Right ventricle myocardium superior (tissue), 1 donor: ENCODE measurements at places on chromosomes 1 and 21. TPM values are rescaled to one million over a fixed set of nuclear protein-coding genes. Genes with fewer than 3 reads are reported as not detected.

TRIM46 gene
- 0.08 TPM for total RNA-seq

WNT9A gene
- 0.59 TPM for total RNA-seq

BMP8A gene
- total RNA-seq = 0.30 TPM

PKLR gene
- not detected for total RNA-seq

LRRC71 gene
- total RNA-seq = not detected

FMN2 gene
- total RNA-seq = not detected

OBSCN gene
- 316 TPM for total RNA-seq

CLCA4 gene
- not detected for total RNA-seq

LCE3E gene
- not detected for total RNA-seq

ALG14 gene
- total RNA-seq = 2.9 TPM

- DNase-seq = no peak
Observed at GRCh38 chr1:51622455-51622913, 5.6 kb downstream of the OSBPL9 start.

DNA sequence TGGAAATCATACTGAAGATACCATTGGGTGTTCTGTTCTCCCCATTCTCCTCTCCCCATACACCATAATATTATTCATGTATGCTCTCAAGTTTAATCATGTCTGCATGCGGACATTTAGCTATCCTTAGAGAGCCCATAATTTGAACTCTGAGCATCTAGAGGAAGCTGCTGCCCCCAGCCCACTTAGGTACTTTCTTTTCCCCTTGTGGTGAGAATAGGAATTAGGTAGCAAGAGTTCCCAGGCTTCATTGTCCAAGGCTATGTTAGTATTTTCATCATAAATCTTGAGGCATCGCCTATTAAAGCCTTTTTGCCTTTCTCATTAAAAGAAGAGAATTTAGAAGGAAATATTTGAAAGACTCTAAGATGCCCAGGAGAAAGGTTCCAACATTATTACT, 96.3 kb downstream of the ROR1 start:
- DNase-seq = no peak

DNA sequence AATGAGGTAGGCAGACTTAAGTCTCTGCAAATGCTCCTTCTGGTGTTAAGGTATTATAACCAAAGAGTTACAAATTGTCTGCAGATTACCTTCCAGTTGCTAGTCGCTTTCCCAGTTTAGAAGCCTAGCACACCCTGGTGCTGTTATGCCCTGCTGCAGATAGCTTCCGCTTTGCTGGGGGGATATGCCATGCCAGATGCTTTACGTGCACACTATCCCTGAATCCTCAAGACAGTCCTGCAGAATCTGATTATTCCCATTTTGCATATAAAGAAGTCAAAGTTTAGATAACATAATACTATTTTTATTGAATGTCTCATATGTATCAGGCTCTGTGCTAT, 166.5 kb downstream of the DHRS3 start:
- no peak for DNase-seq

DNA sequence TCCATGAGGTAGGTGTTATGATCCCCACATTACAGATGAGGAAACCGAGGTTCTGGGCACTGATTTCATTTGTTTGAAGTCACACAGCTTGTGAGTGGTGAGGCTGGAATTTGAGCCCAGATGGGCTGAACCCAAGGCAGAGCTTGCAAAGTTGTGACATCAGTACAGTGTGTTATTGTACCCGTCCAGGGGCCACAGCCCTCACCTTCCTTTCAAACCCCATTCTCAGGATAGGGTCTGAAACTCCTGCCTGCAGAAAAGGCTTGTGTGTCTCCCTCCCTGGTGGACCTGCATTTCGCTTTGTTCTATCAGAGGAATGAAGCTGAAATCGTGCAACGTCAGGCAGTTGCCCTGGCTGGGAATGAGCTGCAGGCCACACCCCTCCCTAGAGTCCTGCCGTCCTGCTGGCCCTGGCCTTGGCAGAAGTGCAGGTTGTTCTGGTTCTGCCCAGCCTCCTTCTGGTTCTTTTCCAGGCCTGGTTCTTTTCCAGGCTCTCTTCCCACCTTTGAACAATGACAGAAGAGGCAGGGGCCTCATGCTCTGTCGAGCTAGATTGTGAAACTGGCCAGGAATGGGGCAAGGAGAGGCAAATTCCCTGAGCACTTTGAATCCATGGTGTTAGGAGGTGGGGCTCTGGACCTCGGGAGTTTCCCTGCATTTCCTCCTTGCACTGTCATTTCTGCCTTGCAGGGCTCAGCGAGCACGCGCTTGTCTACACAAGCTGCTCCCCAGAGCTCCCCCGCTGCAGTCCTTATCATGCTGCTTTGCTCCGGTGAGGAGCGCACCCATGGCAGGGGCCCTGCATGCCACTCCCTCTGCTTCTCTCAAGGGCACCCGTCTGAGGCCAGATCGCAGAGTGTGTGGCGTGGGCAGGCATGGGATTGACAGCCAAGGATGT, 8.2 kb upstream of the MYOM3 start:
- peak; percentile 71 for DNase-seq

DNA sequence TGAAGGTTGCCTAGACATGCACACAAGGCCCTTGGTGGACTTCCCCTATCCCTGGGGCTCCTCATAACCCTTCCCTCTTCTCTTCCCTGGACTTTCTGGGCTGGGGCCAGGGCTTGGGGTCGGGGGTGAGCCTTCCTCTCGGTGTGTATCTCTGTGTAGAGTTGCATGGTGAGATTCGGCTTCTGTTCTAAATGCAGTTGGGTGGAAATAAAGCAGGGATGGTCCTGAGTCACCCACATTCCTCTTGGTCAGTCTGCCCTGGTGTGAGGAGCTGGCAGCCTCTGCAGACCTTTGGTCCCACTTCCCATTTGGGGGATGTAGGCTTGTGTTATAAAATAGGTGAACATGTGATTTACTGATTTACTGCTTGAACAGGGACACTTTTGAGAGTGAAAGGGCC, 38.0 kb downstream of the ADARB1 start:
- no peak for DNase-seq

GRCh38 chr1:221602830-221603229, 139.1 kb downstream of the DUSP10 start:
- DNase-seq = no peak

- no peak for DNase-seq
Observed at GRCh38 chr1:180881806-180882509, 30.7 kb upstream of the KIAA1614 start.

- no peak for DNase-seq
Observed at GRCh38 chr1:61391730-61392129, 309.4 kb downstream of the NFIA start.

DNA sequence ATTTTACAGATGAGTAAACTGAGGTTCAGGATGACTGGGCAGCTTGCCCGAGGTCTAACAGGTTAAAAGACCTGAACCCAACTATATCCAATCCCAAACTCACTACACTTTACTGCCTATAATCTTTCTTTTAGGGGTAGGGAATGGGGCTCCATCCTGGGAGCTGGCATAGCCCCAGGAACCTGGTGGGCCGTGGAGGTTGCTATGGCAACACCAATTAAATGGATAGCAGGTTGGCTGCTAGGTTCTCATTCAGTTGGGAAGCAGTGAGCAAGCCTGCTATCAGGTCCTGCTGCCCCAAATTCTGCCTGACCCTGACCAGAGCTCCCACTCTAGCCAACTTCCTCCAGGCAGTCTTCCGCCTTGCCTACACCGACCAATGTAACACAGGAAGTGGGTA, 40.9 kb downstream of the LRP8 start:
- no peak for DNase-seq

- no peak for DNase-seq
Observed at GRCh38 chr1:203673550-203674411, 47.1 kb downstream of the ATP2B4 start.

- DNase-seq = no peak
Observed at GRCh38 chr1:184739796-184740195, 14.9 kb downstream of the EDEM3 start.

GRCh38 chr21:18959817-18960216, 556.2 kb upstream of the TMPRSS15 start:
- no peak for DNase-seq

GRCh38 chr21:19261731-19262376, 858.3 kb upstream of the TMPRSS15 start:
- DNase-seq = no peak

DNA sequence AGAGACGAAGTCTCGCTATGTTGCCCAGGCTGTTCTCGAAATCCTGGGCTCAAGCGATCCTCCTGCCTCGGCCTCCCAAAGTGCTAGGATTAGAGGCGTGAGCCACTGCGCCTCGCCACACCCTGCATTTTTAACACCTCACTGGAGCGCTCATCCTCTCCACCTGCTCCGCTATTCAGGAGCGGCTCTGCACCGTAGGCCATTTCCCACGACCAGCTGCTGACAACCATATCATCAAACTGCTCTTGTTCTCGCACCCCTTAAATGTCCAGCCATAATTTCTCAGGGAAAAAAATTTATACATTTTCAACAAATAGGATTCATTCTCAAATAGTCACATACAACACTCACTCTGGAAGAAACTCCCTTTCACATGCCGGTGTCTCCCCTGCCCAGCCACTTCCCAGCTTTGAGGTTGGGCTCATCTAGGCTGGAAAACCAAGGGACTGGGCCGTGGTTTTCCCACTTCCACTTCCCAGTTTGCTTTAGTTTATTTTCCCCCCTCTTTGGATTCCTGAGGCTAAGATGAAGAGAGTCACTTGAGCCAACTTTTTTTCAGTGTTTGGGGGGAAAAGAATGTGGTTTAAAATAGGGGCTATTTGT, 639 bp upstream of the IPO9 start:
- DNase-seq = no peak

DNA sequence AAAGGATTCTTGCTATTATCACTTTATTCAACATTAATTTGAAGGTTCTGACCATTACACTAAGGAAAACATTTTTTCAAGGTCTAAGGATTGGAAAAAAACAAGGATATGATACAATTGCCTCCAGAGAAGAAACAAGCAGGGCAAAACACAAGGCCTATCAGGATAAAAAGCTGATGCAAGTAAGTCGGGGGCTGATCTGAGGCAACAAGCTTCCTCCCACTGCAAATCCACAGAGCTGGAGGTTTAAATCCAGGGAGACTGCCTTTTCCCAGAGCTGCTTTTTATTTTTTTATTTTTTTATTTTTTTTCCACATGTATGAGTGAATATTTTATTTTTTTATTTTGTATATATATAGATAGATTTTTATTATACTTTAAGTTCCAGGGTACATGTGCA, 19.4 kb upstream of the S100A2 start:
- DNase-seq = no peak

DNA sequence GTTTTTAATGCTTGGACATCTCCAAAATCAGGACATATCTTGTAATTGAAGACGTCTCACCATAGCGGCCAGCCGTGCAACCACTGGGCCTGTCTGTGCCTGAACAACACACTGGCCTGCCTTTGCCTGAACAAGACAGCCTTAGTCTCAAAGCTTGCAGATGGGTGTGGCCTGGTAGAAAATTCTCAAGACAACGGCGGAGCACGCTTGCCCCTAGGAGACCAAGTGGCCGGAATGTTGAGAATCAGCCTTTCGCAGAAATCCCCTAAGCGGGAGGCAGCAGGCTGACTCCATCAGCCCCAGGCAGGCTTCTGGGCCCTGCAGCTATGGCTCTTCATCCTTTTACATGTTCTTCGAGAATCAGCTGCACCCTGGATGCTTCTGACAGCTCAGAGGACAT, 98.0 kb upstream of the C1orf174 start:
- DNase-seq = peak; percentile 25

DNA sequence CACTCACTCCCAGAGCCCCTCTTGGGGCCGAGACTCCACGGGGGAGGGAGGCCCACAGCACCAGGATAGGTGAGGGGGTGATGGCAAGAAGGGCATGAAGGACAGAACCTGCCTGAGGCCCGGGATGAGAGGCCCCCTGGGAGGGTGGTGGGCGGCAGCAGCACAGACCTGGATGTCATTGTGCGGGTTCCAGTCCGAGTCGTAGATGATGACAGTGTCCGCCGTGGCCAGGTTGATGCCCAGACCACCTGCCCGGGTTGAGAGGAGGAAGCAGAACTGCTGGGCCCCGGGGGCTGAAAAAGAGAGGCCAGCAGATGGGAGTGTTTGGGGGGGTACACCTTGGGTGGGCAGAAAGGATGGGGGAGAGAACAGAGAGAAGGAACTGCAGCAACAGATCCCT, 50.1 kb downstream of the CHD5 start:
- DNase-seq = peak; percentile 26

- peak; percentile 59 for DNase-seq
Observed at GRCh38 chr21:41369105-41369919, 7.5 kb downstream of the MX2 start.

GRCh38 chr1:85864727-85865126, 156.5 kb upstream of the ZNHIT6 start:
- no peak for DNase-seq

GRCh38 chr1:81496349-81496748, 304.4 kb upstream of the ADGRL2 start:
- no peak for DNase-seq

GRCh38 chr1:214050513-214051401, 63.0 kb downstream of the PROX1 start:
- no peak for DNase-seq

DNA sequence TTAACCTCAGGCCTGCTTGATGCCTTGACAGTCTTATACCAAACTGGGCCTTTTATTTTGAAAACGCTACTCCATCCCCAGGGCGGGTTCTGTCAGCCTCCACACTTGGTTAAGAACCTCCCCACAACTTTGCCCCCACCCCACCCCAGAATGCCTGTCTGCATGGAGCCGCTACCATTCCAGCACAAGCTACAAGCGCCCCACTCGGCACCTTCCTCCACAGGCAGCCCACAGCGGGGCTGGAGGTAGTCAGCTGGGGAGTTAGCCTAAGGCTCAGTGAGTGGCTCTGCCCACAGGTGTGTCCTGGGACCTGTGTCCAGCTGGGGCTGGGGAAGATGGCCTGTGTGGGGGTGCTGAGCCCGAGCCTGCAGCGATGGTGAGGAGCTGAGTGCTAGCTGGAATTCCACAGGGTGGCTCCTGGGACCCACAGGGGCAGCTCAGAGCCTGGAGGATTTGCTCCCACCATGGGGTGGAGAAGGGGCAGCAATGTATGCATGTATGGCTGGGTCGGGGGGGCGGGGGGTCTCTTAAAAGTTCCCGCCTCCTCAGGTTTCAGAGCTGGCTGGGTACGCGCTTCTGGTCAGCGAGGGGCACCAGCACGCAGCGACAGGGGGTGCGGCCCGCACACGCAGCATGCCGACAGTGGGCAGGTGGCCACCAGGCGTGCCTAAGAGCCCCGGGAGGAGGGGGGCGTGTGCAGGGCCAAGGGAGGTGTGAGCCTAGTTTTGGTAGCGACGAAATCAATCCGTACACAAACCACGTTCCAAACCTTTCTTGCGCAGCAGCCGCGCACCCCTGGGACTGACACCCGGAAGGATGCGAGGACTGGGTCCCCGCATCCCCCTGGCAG, 917 bp downstream of the ETNK2 start:
- no peak for DNase-seq
